ENCODE measurements at places on chromosomes 6 and 20.

GRCh38 chr6:14477559-14477958 is 360.0 kb downstream of the CD83 start:
- no peak for DNase-seq

DNA sequence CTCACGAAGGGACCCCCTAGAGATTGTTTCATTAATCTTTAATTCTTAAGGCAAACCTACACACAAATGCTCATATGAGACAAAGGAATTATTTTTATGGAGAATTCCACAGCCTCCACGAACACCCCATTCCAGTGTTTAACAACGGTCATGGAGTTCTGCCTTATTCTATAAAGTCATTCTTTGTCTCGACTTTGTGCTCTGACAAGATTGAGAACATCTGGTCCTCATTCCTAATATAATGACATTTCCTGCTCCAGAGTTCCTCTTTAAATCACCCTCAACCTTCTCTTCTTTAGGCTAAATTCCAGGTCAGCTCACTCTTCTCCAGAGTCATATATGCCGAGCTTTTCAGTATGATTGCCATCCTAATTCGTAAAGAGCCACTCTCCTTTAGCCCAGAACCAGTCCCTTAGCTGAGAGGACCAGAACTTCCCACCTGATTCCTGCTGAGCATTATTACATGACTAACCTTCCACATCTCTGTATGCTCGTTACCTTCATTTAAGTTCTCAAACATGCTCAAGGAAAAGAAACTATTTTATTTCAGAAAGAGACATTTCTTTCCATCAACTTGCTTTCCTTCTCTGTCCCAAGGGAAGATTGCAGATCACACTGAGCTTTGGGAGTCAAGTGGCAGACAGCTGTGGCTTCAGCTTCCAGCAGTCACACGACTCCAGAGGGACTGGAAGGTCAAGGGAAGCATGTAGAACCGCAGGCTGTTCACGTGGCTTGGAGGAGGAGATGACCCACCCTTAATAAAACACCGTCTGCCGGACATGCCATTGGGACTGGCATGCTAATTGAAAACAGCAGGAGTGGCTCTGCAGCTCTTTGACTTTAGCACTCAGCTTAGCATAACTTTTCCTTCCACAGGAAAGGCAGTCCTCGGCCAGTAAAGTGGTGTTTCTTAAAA is 467.1 kb upstream of the HSF2 start:
- DNase-seq: peak; percentile 94

DNA sequence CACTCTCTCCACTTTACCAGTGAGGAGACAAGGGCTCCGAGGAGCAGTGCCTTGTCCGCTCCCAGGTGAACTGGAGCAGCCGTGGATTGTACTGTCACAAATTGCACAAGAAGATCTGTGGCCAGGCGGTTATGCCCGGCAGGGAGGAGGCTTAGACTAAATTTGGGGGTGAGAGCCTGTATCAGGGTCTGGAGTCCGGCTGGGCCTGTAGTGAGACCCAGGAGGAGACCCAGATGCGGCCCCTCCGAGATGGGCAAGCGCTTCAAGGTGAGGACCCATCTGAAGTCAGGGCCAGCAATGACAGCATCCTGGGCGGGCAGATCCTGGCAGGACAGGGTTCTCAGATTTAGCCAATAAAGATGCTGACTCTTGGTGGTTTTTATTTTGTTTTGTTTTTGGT is 27.6 kb downstream of the BANF2 start:
- no peak for DNase-seq

- peak; percentile 54 for DNase-seq
Measured at GRCh38 chr6:18406955-18407749, 20.0 kb downstream of the RNF144B start.

DNA sequence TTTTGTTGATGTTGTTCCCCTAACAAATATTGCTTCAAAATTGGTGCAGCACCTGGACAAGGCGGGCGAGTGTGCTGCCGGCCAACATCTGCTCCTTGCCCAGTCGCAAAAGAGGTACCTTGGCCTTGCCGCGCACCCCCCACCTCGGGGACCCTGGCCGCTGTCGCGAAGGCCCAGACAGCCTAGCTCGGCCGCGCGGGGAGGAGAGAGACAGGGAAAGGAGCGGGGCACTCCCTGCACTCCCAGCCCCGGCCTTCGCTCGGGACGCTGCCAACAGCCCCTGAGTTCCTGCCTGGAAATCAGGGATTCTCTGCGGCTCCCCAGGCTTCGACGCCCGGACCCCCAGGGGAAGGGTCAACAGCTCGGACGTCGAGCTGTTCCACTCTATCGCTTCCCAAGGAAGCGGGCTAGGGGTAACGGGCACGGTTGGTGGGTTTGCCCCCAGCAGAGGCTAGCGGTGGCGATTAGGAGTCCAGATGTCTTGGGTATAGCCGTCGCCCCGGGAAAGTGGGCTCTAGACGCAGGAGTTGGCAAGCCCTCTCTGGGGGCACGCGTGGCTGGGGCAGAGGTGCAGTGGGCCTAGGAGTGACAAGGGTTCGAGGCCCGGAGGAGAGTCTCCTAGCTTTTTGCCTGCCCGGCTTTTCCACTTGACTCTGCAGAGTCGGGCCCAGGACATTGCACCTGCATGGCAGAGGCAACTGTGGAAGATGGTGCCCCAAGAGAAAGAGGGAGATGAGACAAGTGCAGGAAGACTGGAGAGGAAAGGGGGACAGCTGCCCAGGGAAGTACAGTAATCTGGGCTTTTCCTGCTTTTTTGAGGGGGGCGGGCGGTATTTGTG is 8.2 kb downstream of the POU3F2 start:
- DNase-seq: no peak

DNA sequence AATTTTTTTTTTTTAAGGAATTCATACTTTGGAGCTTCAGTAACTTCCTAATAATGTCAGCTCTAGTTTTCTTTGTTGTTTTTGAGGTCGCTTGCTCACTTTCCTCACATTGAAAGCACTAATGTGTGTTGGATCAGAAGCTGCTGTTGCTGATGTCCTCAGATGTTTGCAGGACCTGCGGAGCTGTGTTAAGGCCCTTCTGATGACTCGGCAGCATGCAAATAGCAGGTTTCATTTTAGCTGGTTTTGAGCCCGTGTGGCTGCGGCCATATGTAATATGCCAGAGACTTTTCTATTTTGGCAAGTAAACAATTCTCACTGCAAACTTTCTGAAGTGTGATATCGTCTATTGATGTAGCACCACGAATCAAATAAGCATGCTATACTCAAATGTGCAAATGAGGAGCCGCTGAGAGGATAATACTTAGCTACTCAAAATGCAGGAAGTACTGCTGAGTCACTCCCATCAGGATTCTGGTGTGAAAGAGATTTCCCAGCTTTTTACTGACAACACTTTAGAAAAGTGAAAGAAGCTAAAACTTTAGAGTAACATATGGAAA is 187.8 kb downstream of the SASH1 start:
- DNase-seq: peak; percentile 97

GRCh38 chr20:24469894-24470745 is 691 bp downstream of the SYNDIG1 start:
- DNase-seq: peak; percentile 10

Data from fibroblast of skin of right biceps (primary cell).